Stimulated activated CD8-positive, alpha-beta memory T cell treated with anti-CD3 and anti-CD28 coated beads, Interleukin-4, amount 100 ng/mL, for 24 hours (primary cell): ENCODE measurements at places on chromosomes 6 and 20.

DNA sequence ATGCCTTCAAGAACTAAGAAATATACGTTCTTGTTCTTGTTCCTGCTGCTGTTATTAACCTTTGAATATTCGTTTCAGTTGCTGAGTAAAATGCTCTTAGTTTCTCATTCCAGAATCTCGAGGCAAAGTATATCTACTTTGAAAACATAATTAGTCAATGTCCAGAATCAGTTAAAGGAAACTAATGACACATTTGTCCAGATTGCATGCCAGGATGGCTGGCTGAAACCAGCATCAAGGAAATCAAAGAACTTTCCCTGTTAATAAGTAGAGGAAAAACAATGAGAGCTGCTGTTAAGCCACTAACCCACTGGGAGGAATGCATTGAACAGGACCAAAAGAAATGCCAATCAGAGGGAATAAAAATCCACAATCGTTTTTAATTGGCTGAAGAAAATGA is 196.9 kb downstream of the ALDH8A1 start:
- no peak for DNase-seq

- no peak for DNase-seq
Observed at GRCh38 chr6:169859401-169859977, 108.1 kb downstream of the ERMARD start.

- no peak for DNase-seq
Observed at GRCh38 chr6:91600561-91600960, 1013.7 kb upstream of the MAP3K7 start.

DNA sequence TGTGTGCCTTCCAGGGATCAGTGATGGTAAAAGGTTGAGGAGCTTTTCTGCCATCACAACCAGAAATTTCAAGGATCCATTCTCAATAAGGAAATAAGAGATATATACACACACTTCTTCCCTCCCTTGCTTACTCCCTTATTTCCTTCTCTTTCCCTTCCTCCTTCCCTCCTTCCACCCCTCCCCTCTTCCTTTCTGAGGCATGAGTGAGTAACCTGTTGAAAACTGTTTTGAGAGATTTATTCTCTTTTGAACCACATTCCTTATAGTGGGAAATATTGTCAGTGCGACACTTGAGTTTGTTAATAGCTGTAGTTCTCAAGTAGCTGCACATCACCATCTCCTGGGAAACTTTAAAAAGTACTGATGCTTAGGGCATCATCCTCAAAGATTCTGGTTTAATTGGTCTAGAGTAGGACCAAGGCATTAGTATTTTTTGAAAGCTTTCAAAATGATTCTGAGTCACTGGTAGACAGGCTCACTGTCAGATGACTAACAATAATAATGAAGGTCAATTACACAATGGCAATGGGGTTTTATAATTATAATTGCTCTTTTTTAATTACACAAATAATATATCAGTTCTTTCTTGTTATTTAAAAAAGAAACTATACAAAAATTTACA is 109.9 kb downstream of the POPDC3 start:
- DNase-seq: no peak

- no peak for DNase-seq
Observed at GRCh38 chr20:17227669-17228623, 1.1 kb downstream of the PCSK2 start.

DNA sequence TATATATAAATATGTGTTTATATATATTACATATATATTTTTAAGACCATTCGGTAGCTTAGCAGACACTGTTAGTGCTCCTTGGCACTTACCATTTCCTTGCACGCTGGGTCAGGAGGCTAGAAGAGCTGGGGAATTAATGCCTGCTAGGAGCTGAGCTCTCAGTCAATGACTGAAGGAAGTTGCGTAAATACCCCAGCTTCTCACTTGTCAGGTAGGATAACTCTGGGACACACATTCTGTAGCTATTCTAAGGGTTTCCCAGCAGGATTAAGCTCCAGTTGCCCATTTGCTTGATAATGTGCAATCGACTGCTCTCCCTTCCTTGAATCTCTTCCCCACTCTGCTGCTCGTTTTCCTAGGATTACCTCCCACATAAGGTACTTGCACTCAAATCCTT is 15.7 kb upstream of the DNAAF9 start:
- no peak for DNase-seq

DNA sequence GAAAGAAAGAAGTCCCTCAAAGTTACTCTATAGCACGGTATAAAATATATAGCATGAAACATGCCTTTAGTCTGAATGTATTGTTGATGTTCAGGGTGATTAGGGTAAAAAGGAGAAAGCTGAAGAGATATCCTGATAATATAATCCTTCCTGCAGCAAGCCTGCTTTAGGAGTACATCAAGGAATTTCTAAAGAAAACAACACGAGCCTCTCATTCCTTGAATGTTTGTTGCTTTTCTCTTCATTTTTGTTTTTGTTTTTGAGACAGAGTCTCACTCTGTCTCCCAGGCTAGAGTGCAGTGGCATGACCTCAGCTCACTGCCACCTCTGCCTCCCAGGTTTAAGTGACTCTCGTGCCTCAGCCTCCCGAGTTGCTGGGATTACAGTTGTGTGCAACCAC is 79.1 kb downstream of the CD164 start:
- no peak for DNase-seq

DNA sequence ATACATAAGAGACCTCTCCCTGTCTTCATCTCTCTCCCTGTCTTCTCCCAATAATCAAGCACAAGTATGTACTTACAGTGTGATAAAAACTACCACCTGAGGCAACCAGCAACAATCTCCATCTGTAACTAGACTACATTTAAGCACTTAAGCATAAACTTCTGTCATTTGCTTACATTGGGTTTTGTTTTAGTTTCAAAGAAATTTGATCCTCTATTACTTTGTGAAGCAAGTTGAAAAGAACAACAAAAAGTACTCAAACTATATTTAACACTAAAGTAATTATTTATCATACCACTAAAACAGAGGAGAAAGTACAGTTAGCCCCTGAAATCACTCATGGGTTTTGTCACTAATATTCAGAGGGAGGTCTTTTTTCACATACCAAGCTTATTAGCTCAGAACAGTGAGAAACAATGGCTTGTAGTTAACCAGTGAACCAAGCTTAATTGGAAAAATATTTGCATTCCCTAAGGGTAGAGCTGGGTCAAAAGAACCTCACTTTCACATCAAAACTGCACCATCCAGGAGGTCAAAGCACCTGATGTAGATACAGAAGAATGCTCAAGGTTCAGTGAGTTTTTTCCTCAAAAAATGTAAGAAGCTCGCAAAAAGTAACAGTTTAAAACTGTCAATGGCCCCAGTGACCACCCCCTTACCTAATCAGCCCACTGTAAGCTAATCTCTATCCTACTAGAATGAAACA is 34.1 kb downstream of the DCDC2 start:
- DNase-seq: no peak

GRCh38 chr6:151916075-151916474 is 108.6 kb downstream of the ESR1 start:
- DNase-seq: no peak

- DNase-seq: no peak
Observed at GRCh38 chr6:130933712-130934200, 106.5 kb downstream of the SMLR1 start.

DNA sequence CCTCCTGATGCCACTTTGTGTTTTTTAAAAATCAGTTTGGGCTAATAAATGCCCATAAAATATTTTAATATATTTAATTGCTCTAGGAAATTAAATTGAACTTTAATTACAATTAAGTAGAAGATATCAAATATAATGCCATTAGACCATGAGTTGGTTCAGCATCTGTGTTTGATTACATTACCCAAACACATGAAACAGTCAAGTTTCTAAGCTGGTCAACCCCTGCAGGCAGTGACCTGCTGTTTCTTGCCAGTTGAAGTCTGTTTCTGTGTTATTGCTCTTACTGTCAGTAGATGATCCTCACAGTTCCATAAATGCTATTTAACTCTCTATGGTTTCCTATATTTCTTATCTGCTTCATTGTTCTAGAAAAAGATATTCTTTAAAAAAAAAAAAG is 9.7 kb upstream of the TENT5A start:
- no peak for DNase-seq

DNA sequence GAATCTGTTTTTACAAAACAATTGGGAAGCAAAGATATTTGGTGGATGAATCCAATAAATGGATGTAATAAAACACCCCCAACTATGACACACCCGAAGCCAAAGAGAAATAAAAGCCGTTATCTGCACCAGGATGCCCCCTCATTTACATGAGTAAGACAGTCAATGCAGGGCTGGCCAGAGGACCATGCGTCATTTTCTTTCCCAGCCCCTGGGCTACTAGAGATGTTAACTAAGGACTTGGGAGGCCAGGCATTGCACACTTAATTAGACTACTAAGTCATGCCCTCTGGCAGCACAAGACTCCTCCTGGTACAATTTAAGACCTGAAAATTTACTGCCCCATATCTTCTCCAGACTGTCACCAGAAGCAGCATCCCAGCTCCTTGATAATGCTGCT is 3.2 kb downstream of the LEMD2 start:
- DNase-seq: no peak

DNA sequence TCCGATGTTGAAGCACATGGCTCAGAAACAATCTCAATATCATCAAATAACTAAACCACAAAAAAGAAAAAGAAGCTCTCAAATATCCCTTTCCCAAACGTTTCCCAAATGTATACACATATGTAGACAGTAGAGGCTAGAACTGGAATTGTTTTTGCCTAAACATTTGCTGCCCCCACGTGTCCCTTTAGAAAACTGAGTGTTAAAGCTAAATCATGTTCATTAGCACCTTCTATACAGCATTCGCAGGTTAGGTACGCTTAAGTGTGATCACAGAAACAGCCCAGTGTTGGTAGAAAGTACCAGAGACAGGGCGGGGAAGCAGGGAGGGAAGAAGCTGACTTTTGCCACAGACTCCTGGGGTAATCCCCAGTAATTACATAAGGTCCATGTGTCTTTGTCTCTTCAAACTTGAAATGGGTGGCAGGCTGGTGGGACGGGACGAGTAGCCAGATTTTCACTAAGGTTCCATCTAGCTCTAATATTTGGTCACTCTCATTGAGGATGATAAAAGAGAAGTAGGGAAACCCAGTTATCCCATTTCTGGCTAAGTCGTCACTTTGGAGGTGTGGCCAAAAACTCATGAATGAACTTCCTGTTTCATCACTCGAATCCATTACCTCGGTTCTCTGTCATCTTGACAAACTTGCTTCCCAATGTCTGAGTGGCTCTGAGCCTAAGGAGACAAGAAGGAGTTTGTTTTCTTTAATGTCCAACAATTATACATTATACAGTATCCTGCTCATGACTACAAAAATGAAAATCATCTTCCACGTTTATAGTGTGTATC is 15.0 kb upstream of the TFAP2A start:
- no peak for DNase-seq

- DNase-seq: no peak
Observed at GRCh38 chr6:145829102-145829501, 14.5 kb upstream of the FBXO30 start.

DNA sequence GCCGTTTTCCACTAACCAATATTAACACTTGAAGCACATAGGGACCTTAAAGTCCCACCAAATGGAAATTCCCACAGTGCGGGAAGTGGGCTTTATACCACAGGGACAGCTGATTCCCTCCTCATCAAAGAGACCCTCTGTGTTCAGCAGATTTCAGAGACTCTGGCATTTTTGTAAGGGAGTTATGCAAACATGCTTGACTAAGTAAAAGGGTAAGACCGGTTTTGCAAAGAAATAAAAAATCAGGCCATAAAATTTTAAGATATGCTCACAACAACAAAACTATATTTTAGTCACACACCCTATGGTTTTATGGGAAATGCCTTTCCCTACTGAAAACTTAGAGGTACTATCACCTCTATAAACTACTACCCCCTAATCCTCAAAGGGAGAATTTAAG is 45.4 kb upstream of the SPTLC3 start:
- no peak for DNase-seq

GRCh38 chr6:110529907-110530306 is 53.5 kb upstream of the SLC22A16 start:
- no peak for DNase-seq

GRCh38 chr20:3760655-3761348 is 6.8 kb downstream of the ADISSP start:
- no peak for DNase-seq

GRCh38 chr6:49576618-49577017 is 26.1 kb downstream of the C6orf141 start:
- no peak for DNase-seq

GRCh38 chr6:166721576-166721975 is 94.5 kb upstream of the RPS6KA2 start:
- DNase-seq: no peak

DNA sequence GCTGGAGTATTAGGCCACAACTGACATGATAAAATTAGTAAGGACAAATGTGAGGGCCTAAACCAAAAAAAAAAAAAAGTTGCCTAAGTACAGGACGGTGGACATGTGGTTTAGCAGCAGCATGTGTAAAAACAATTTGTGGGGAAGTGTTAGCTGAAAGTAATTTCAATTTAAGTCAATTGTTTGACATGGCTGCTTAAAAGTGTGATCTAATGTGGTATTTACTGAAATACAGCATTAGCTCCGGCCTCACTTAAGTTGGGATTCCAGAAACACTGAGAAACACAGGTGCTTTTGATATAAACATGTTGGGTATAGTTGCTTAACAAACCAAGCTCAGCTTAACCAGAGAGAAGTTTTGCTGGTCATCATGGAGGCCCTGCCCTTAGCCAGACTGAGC is 119.7 kb downstream of the FYN start:
- DNase-seq: no peak

- no peak for DNase-seq
Observed at GRCh38 chr20:35870541-35871258, 83.6 kb downstream of the SCAND1 start.

GRCh38 chr6:137167702-137168377 is 5.6 kb downstream of the IL22RA2 start:
- no peak for DNase-seq

GRCh38 chr6:166197361-166197760 is 29.7 kb upstream of the TBXT start:
- DNase-seq: no peak

DNA sequence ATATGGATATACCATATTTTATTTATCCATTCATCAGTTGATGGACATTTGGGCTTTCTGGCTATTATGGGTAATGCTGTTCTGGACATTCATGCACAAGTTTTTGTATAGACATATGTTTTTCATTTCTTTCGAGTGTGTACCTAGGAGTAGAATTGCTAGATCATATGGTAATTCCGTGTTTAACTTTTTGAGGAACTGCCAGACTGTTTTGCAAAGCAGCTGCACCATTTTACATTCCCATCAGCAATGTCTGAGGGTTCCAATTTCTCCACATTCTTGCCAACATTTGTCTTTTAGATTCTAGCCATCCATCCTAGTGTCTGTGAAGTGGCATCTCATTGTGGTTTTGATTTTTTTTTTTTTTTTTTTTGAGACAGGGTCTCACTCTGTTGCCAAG is 20.8 kb downstream of the SRC start:
- no peak for DNase-seq

DNA sequence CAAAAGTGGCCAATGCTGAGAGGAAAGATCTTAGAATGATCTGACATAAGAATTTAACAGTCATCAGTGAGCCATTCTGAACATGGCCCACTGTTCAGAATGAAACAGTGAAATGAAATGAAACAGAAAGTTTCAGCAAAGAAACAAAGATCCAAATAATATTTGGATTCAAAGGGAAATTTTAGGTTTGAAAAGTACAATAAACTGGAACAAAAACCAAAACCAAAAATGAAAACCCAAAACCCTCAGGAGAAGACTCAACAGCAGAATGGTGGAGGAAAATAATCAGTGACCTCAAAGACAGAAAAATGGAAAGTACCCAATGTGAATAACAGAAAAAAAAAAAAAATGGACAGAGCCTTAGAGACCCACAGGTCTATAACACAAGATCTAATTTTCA is 66.1 kb upstream of the EMILIN3 start:
- no peak for DNase-seq
